ENCODE measurements at places on chromosomes 3 and 15. TPM values are rescaled to one million over a fixed set of nuclear protein-coding genes. Genes with fewer than 3 reads are reported as not detected.

GRCh38 chr3:76527773-76528172, 512.1 kb upstream of the ROBO2 start:
- DNase-seq = no peak

GRCh38 chr15:77035999-77036471, 34.9 kb downstream of the TSPAN3 start:
- DNase-seq = no peak

The PPP1R14D gene
- not detected for polyA plus RNA-seq

- no peak for DNase-seq
Measured at GRCh38 chr3:64445109-64445943, 220.1 kb upstream of the PRICKLE2 start.

The ECE2 gene
- polyA plus RNA-seq = not detected

GRCh38 chr3:153313302-153313965, 151.4 kb downstream of the RAP2B start:
- no peak for DNase-seq

The RARRES1 gene
- polyA plus RNA-seq = 39.0 TPM

DNA sequence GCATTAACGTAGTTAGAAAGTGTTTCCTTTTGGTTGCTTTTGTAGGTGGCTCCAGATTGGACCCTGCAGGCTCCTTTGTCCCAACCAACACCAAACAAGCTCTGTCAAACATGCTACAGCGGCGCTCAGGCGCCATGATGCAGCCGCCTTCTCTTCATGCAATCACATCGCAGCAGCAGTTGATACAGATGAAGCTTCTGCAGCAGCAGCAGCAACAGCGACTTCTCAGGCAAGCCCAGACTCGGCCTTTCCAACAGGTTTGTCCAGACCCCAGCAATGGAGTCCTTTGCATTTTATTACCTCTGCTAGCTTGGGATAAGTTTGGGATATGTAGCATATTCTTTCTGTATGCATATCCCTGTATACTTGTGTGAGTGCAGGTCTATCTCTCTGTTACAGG, 10.1 kb upstream of the P2RY12 start:
- DNase-seq = no peak

The KCNAB1 gene
- not detected for polyA plus RNA-seq

The SH2D7 gene
- polyA plus RNA-seq = 0.04 TPM

DNA sequence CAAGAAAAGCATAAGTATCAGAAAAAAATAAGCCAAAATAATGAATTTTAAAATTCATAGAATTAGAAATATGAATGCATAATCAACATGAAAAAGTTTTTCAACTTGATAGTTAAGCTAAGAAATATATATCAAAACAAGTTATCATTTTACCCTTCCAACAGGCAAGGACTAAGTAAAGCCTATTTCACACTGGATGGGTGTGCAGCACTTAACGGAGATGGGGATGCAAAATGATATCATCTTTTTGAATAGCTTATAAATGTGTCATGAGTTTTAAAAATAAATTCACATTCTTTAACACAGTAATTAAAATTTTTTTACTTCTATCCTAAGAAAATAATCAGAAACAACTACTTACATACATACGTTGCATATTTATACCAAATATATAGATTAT, 20.9 kb downstream of the PIK3R4 start:
- DNase-seq = no peak

DNA sequence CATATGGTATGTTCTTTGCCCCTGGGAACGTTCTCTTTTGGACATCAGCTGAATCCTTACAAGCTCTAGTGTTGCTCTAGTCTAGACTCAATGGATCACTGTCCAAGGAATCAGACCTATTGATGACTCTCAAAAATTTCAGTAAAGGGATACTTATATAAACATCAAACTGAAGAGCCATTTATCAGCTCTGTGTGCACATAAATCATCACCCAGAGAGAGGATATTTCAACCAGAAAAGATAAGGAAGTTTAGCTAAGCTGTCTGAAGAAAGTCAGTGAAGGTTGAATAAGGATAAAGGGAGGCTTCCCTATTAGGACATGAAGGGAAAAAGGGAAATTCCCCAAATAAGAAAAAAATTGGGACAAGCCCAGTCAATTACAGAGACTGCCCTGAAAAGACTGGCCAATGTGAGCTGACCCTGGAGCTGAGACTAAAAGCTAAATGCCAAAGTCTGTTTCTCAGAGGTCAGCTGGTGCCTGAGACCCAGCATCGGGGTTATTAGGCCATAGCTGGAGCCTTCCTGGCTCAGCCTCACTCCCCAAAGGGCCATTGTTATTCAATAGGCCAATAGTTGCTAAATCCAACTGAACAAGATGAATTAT, 424.1 kb upstream of the THBS1 start:
- DNase-seq = no peak

Data from AG04450 (cell line).